ENCODE measurements at places on chromosomes 5 and 9. TPM values are rescaled to one million over a fixed set of nuclear protein-coding genes. Genes with fewer than 3 reads are reported as not detected.

DNA sequence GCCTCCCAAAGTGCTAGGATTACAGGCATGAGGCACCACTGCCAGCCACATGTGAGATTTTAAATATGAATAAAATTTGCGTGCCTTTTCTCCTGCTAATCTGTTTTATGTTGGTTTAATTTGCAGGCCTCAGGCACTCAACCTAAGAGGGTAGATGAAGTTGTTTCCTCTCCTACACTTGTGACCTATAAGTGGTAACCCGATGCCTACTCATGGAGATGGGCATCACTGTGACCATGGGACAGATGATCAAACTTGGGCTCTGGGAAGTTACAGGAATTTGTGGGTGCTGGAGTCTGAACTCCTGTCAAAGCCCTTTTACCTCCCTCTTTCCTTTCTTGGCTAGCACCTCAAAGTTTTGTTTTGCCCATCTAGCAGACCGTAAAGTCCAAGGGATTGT lies 1.1 kb downstream of the SLC28A3 start:
- no peak for DNase-seq

GRCh38 chr9:88197016-88197415 lies 58.7 kb upstream of the SPATA31C2 start:
- no peak for DNase-seq

PCDHGB1 gene
- total RNA-seq, result 0.82 TPM

PHAX gene
- 43.6 TPM for total RNA-seq

DNA sequence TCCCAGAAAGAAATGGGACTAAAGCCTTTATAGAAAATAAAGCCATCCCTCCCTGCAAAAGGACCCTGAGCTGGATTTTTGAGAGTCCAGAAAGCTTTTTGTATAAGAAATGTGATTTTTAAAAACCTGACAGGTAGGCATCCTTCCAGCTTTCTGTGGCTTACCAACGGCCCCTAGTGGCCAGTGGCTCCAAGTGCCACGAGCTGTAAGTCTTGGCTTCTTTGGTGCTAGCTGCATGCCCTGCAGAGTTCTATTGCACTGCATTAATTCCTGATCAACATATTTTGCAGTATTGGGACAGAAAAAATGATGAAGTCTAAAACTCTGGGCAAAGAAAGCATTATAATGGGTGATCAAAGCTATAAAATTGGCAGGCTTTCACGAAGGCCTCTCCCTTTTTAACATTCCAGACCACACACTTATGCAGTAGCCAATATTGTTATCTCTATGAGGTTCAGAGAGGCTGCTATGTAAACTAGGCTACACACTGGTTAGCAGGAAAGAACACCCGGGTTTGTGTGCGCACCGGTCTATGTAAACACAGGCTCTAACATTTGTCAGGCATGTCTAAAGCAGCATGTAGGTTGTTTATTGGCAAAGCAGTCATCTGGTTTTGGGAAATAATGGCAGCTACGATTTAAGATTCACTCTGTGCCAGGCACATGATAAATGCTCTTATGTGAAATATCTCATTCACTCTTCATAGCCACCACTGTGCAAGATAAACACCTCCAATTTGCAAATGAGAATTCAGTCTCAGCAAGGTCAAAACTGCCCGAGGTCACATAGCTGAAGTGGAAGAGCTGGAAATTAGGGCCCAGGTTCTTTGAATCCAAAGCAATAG lies 55.2 kb downstream of the NMUR2 start:
- DNase-seq, result no peak

DNA sequence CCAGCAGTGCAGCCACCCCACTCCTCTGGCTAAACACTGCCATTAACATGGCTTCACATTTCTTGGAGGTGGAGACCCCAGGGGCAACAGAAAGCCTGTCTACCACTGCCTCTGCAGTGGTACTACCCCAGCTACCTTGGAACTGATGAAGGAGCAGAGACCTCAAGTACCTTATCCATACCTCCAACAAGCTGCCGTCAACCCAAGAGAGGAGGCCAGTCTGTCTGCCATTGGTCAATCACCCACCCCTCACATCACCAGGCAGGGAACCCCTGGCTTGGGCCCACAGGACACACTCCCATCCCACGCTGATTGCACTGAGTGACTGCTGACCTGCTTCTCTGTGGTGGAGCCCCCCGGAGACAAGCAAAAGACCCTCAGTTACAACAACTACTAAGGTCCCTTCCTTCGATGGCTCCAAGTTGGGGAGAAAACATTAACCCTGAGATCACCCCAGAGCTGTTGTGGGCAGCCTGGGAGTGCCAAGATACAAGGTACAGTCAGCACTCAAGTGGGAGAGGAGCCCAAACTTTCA lies 5.6 kb downstream of the IFNA14 start:
- no peak for DNase-seq

DNA sequence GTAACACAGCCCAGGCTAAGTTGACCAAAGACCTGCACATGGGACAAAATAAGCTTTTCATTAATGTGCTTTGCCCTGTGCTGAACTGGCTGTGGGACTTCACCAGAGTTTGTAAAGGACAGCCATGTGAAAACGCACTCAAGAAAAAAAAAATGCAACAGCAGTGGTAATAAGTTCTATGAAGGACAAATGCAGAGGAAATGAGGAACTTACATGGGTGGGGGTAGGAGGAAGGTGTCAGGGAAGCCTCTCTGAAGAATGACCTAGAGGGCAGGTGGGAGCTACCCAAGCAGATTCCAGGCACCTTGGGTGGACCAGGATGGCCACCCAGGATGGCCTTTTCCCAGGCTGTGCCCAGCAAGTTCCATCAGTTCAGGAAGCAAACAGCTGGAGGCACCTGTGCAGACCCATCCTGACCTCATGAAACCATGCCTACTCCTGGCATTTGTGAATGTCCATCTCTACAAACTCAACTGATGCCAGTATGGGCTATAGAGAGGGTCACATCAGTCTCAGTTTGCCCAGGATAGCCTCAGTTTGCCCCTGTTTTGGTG lies 6.7 kb upstream of the PHF2 start:
- DNase-seq, result no peak

GRCh38 chr9:96141128-96141474 lies 160.9 kb downstream of the HSD17B3 start:
- no peak for DNase-seq

- DNase-seq, result no peak
These were observed 5.2 kb upstream of the TCERG1 start for GRCh38 chr5:146441896-146442295.

PCDHGA8 gene
- 2.3 TPM for total RNA-seq

RNF183 gene
- not detected for total RNA-seq

SPINK7 gene
- total RNA-seq, result not detected

- DNase-seq, result no peak
These were observed 56.6 kb downstream of the WWC1 start for GRCh38 chr5:168348084-168348414.

- no peak for DNase-seq
These were observed 188.9 kb downstream of the SLIT3 start for GRCh38 chr5:169112016-169112415.

SLC22A4 gene
- total RNA-seq, result 25.0 TPM

HMGCR gene
- 42.5 TPM for total RNA-seq

DNA sequence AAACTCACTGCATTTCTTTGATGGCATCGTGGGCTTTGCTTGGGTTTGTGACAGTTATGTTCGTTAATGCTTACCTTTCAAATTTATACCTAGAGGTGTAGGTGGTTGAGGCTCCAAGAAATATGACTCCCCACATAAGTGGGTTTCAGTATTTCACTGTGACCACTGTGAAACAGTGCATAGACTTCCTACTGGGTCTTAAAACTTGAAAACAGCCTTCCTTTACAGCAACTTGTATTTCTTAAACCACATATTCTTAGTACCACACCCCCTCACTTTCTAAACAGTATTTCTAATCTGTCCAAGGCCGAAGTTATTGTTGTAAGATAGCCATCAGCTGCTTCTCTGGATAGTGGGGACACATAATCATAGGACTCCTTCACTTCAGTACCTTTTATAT lies 48.3 kb downstream of the TMEFF1 start:
- DNase-seq, result no peak

DNA sequence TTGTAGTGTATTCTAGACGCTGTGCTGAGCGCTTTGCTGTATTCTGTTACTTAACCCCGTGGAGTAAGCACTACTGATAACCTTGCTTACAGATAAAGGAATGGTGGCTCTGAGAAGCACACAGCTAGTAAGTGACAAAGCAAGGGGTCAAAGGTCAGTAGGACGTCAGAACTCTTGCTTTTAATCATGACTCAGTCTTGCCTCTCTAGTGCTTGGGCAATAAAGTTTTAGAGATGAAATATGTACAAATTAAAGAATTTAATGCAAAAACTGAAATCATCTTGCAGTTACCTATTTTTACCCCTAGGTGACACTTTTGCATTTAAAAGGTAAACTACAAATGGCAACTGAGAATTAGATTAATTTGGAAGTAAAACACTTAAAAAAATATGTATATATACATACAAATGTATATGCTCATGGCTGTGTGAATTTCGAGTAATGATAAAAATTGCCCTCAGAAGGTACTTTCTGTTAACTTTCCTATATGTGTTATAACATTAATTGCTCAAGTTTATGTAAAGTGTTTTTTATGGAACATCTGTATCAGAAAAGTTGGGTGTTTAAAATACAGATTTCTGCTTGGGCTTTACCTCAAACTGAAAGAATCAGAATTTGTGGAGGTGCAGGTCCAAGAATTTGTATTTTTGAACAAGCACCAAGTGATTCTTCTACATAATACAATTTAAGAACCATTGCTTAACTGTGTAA lies 175.1 kb upstream of the DAB2 start:
- no peak for DNase-seq

C5orf58 gene
- not detected for total RNA-seq

DNA sequence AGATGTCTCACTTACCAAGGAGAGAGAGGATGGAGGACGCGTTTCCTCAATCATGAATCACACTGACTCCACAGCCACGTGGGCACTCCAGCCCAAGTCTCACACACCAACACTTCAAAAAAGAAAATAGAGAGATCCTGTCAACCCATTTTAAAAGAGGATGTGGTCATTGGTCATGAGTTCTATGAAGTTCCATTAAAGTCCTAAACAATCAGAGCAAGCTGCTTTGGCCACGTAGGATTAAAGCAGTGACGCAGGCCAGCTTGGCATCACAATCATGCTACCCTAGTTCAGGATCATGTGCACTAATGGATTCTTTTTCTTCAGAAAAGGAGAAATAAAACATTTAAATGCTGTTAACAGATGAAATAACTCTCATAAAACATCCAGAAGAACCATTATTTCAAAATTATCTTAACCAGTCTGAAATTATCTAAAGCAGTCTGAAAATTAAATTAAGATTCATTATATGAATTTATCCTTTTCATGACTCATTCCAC lies 108.1 kb downstream of the SEMA5A start:
- no peak for DNase-seq

CCIN gene
- total RNA-seq, result 0.19 TPM

DNA sequence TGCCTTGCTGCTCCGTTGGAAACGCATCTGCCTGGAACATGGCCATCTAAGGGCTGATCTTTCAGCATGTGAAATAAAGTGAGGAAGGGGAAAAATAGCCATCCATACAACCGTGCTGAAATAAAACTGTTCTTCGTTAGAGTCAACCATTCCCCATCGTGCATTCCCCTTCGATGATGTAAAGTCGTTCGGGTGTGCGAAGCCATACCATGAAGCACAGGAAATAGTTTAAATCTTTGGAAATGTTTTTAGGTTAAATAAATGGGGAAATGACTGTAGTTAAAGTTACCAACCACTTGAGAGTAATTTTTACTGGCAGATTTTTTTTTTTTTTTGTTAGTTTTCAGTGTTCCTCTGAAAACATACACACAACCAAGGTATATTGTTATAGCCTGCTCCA lies 302.5 kb downstream of the SH3GL2 start:
- DNase-seq, result no peak

DNA sequence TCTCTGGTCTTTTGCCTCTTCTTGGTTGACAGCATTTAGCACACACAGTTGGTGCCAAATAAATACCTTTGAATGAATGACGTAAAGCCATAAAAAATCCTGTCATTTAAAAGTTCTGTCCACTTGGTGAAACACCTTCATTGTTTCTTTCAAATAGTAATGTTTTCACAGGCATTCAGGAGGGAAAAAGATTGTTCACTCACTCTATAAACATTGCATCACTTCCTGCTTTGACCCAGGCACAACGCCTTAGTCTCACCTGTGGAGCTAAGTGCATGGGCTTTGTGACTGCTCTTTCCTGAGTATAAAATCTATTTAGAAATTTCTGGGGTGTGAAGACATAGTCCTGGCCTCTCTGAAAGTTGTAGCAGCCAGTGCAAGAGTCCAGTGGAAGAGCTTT lies 88.9 kb upstream of the CXCL14 start:
- no peak for DNase-seq

FOXI1 gene
- total RNA-seq, result not detected

DNA sequence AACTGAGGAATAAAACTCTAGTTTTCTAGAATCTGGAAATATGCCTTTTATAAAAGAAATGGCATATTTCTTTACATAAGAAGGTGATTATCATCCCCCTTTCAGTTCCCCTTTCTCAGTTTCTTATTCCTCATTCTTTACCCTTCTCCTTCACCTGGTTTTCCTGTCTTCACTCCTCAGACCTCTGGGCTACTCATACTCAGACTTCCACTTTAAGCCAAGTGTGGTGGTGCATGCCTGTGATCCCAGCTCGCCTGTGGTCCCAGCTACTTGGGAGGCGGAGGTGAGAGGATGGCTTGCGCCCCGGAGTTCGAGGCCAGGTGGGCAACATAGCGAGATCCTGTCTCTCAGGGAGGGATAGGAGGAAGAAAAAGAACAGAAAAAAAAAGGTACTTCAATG lies 57.2 kb downstream of the RANBP6 start:
- DNase-seq, result no peak

PCDHGA11 gene
- 17.5 TPM for total RNA-seq

WNT8A gene
- total RNA-seq, result not detected
